ENCODE measurements at places on chromosomes 5 and 9. TPM values are rescaled to one million over a fixed set of nuclear protein-coding genes. Genes with fewer than 3 reads are reported as not detected.

Gene ZNG1E
- polyA plus RNA-seq, result 58.8 TPM

Gene SCAMP1
- polyA plus RNA-seq, result 6.5 TPM

Gene LPAR1
- polyA plus RNA-seq, result 0.06 TPM

Gene PRDM9
- not detected for polyA plus RNA-seq

Gene CAPSL
- polyA plus RNA-seq, result not detected

Gene NAA35
- 7.8 TPM for polyA plus RNA-seq

Gene AQP7
- polyA plus RNA-seq, result not detected

Gene PCDHA3
- not detected for polyA plus RNA-seq

Gene CHSY3
- polyA plus RNA-seq, result not detected

Gene FIBCD1
- polyA plus RNA-seq, result not detected

Gene SNCAIP
- not detected for polyA plus RNA-seq

Gene CDX1
- polyA plus RNA-seq, result not detected

Gene DNAI1
- polyA plus RNA-seq, result not detected

Gene SMIM15
- polyA plus RNA-seq, result 11.2 TPM

Gene SPATA31A3
- not detected for polyA plus RNA-seq

Gene KCTD16
- polyA plus RNA-seq, result not detected

Gene BSPRY
- polyA plus RNA-seq, result 0.42 TPM

Gene PPP6C
- 12.1 TPM for polyA plus RNA-seq

Gene PCDHB11
- polyA plus RNA-seq, result not detected

Gene SEC24A
- polyA plus RNA-seq, result 6.9 TPM

Gene TMEM174
- not detected for polyA plus RNA-seq

Gene ECSCR
- polyA plus RNA-seq, result not detected

Gene MARCHF11
- polyA plus RNA-seq, result not detected

Gene TMEM215
- not detected for polyA plus RNA-seq

Gene SPATA31D1
- not detected for polyA plus RNA-seq
